ENCODE measurements at places on chromosomes 5 and 9.

GRCh38 chr5:16558984-16559629 lies 57.7 kb downstream of the RETREG1 start:
- no peak for DNase-seq

DNA sequence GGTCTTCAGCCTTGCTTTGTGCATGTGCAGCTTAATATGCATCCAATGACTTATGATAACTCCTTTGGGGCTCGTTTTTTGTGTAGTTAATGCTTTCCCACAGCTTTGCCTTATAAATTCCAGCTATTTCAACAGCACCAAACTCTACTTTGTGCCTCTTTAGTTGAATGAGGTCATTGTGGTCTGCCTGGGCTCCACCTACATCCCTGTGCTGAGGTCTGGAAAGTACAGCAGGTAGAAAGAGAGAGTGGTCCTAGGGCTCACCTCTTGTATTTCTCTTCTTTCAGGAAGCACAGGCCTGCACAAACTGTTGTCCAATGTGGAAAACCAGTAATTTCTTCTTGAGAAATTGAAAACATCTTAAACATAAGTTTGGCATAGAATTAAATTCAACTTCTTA lies 167.2 kb downstream of the XRCC4 start:
- no peak for DNase-seq

DNA sequence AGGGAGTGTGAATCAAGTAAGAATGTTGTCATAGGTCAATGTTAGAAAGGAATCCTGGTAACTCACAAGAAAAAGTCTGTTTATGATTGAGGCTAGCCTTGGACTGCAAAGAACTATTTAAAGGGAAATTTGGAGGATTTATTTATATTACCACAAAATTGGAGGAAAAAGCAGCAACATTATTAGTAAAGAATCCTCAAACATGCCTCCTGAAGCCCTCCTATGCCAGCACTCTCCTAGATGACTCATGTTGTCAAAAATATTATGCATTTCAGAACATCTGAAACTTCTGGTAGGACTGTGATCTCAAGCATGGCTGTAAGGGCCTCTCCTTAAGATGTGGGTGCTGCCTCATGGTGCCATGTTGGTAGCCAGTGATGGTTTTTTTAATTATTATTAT lies 628.5 kb downstream of the CHSY3 start:
- DNase-seq = no peak

DNA sequence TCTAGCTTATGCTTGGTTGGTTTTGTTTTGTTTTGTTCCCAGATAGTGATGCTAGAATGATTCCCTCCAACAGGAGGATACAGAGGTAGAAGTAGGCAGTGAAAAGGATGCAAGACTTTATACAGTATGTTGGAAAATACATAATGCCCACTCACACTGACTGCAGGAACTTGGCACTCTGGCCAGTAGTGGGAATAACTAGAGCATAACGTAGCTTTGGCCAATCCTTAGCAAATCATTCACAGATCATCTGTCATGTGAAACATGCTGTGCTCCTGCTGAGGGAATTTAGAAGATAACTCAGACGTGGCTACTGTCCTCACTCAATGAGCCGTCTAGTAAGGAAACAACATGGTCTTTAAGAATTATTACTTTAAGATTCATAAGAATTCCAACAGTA lies 13.5 kb downstream of the CFAP90 start:
- DNase-seq = no peak

- no peak for DNase-seq
These were observed 20.4 kb downstream of the AUH start for GRCh38 chr9:91341258-91341746.

GRCh38 chr9:15735083-15735857 lies 182.4 kb downstream of the CCDC171 start:
- no peak for DNase-seq

DNA sequence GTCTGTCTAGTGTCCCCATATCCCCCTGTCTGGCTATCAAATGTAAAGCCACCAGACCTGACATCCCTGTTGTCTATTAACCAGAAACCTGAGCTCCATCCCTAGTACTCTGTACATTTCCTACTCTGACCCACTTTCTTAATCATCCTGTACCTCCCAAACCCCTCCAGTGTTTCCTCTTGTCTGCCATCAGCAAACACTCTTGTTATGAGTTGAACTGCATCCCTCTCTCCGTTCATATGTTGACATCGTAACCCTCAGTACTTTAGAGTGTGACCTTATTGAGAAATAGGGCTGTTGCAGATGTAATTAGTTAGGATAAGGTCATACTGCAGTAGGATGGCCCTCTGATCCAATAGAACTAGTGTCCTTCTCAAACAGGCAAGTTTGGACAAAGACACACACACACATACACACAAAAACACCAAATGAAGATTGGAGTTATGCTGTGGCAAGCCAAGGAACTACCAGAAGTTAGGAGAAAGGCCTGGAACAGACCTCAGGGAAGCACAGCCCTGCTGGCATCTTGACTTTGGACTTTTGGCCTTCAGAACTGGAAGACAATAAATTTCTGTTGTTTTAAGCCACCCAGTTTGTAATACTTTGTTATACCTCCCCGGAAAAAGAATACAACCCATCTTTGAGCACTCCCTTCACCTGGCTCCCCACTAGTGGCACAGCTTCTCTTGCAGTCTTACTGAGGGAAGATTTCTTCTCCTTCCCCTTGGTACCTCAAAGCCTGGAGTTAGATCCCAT lies 180.0 kb upstream of the PTGER4 start:
- DNase-seq = no peak

DNA sequence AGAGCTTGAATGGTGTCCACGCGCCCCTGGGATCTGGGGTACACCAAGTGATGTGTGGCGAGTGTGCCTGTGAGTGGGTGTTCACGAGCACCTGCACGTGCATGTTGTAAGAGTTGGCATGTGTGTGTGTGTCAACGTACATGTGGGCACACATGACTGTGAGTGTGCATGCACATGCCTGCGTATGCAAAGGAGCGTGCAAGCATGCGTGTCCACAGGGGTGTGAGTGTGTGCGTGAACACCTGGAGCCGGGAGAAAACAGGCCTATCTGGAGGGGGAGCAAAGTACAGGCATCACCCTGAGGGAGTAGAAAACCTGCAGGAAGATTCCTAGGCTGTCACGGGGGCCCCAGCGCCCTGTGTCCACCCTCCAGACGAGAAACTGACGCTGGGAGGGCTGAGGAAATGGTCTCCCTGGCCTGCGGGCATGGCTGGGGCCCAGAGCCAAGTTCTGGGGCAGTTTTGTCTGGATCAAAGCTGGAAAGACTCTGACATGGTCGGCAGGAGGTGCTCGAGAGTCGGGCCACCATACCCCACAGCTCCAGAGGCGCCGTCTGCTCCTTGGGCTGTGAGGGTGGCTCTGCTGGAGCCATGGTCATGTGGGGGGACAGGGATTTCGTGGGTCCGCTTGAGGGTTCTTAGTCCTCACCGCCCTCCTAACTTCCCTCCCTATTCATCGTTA lies 31.8 kb downstream of the PTGES start:
- DNase-seq = no peak

GRCh38 chr9:104748359-104749031 lies 1.0 kb downstream of the NIPSNAP3A start:
- DNase-seq = no peak

- DNase-seq = no peak
These were observed 68.8 kb upstream of the HTR4 start for GRCh38 chr5:148723143-148723542.

GRCh38 chr5:158265931-158266700 lies 407.2 kb upstream of the CLINT1 start:
- no peak for DNase-seq

- DNase-seq = no peak
These were observed 48.1 kb downstream of the PTCD2 start for GRCh38 chr5:72368271-72368670.

DNA sequence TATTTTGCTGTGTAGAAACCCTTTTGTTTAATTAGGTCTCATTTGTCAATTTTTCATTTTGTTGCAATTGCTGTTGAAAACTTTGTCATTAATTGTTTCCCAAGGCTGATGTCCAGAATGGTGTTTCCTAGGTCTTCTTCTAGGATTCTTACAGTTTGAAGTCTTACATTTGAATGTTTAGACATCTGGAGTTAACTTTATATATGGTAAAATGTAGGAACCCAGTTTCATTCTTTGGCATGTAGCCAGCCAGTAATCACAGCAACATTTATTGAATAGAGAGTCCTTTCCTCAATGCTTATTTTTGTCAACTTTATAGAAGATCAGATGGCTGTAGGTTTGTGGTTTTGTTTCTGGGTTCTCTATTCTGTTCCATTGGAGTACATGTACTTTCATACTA lies 1290.8 kb upstream of the CDH9 start:
- no peak for DNase-seq

DNA sequence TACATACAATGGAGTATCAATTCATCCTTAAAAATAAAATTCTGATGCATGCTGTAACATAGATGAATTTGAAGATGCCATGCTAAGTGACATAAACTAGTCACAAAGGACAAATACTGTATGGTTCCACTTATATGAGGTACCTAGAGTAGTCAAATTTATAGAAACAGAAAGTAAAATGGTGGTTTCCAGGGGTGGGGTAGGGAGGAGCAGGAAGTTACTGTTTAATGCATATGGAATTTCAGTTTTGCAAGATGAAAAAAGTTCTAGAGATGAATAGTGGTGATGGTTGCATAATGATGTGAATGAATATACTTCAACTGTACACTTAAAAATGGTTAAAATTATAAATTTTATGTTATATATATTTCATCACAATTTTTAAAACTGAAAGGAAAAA lies 57.3 kb upstream of the FNIP1 start:
- no peak for DNase-seq

GRCh38 chr9:115226152-115226551 lies 108.2 kb upstream of the TNC start:
- no peak for DNase-seq

DNA sequence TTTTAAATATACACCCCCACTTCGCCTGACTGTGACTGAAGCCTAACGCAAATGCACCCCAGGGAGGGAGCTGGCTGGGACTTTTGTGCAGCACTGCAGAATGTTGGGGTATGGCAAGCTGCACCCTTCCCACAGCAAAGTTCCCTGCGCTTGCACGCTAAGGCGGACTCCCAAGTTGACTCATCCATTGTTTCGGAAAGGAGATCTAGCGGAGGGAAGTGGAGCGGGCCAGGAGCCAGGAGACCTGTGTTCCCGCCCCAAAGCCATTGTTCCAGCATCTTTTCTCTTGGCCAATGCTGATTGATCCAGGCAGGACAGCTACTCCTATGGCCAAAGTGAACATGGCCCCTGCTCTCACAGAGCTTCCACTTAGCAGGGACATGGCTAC lies 202.9 kb downstream of the AOPEP start:
- no peak for DNase-seq

- DNase-seq = no peak
These were observed 29.3 kb downstream of the CDHR2 start for GRCh38 chr5:176578391-176578808.

- no peak for DNase-seq
These were observed 322.4 kb downstream of the SLIT3 start for GRCh38 chr5:168978500-168978899.

DNA sequence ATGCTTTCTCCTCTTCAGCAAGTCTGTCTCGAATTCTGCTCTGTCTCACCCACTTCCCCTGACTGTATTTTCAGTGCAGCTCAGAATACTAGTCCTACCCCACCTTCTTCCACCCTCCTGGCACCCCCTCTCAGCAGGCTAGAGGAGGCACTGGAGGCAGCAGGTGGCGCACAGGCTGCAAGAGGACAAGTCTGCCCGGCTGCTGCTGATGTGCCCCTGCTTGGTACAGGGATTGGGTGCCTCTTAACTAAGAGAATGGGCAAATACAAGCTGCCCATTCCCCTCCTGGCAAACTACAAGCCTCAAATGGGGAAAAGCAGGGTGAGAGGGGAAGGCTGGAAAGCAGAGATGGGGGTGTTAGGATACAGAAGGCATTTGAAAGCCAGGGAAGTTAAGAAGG lies 5.1 kb downstream of the TLN1 start:
- no peak for DNase-seq

Measured in stimulated activated naive CD4-positive, alpha-beta T cell treated with Interleukin-2 at 50 U/mL for 16 hours (primary cell).